ENCODE measurements at places on chromosomes 12 and 14.
A peak's percentile ranks its signal among the peaks of the same experiment; 100 is the strongest.

DNA sequence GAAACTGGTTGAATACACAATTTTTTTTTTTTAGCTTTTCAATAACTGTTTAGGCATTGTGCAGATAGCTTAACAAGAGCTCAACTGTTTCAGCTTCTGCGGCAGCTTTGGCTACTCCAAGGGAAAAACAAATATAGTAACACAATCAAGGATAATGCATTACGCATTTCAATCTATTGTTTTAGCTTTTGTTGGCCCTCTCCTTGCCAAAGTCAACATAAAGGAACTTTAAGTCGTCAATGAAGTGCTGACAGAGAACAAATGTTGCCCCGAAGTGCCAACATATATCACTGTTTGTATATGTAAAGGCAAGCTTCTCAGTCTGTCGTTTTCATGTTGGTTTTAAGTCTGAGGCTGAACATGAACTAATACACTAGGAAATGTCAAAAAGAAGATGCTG, 1087.4 kb upstream of the FLRT2 start:
- DNase-seq = no peak

- no peak for DNase-seq
Observed at GRCh38 chr14:100732766-100733100, 6.0 kb downstream of the DLK1 start.

GRCh38 chr12:20495997-20496396, 127.7 kb downstream of the PDE3A start:
- DNase-seq = no peak

DNA sequence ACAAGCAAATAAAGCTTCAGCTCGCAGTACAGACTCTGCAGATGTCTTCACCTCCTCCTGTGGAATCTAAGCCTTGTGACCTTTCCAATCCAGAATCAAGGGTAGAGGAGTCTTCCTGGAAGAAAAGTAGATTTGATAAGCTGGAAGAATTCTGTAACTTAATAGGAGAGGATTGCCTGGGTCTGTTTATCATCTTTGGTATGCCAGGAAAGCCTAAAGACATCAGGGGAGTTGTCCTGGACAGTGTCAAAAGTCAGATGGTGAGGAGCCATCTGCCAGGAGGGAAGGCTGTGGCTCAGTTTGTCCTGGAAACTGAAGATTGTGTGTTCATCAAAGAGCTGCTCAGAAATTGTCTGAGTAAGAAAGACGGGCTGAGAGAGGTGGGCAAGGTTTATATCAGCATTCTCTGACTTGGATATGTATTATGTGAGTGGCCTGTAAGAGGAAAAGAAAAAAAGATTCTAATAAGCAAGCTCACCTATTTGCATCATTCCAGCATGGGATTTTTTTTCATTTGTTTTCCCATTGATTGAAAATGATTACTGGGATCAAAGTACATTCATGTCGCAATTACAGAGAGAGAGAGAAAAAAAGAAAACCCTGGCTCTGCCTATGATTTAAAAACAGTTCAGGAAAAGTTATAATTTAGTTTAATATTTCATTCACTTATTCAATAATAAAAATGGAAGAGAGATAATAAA, 767 bp downstream of the REP15 start:
- DNase-seq = no peak

GRCh38 chr12:116458492-116458891, 100.7 kb upstream of the MAP1LC3B2 start:
- no peak for DNase-seq

GRCh38 chr12:70609739-70610491, 27.3 kb downstream of the PTPRB start:
- no peak for DNase-seq

DNA sequence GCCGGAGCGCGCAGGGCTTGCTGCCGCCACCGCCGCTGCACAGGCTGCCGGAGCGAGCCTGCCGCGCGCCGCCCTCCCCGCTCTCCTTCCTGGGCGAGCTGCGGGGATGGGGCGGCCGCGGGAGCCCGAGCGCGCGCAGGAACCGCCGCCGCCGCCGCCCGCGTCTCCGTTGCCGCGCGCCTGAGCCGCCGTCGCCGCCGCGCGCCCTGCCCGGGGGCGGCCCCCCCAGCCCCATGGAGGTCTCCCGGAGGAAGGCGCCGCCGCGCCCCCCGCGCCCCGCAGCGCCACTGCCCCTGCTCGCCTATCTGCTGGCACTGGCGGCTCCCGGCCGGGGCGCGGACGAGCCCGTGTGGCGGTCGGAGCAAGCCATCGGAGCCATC, 352 bp downstream of the PLXNC1 start:
- no peak for DNase-seq

DNA sequence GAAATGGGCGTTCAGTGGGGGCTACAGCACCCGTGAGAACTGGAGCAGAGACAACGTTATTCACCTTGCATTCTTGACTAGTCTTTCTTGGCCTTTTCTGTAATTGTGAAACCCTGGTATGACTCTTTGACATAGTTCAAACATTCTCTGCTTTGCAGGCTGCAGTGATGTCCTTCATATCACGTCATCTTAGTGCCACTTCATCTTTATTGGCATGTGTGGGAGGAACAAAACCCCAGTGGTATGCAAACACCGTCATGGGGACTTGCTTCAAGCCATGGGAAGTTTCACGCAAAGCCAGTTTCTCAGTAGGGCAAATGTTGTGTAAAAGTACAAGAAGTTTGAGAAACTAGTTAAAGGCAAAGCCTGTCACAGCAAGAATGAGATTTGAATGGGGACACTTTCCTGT, 20.2 kb upstream of the DUSP16 start:
- no peak for DNase-seq

GRCh38 chr12:946631-947030, 2.9 kb downstream of the RAD52 start:
- no peak for DNase-seq

DNA sequence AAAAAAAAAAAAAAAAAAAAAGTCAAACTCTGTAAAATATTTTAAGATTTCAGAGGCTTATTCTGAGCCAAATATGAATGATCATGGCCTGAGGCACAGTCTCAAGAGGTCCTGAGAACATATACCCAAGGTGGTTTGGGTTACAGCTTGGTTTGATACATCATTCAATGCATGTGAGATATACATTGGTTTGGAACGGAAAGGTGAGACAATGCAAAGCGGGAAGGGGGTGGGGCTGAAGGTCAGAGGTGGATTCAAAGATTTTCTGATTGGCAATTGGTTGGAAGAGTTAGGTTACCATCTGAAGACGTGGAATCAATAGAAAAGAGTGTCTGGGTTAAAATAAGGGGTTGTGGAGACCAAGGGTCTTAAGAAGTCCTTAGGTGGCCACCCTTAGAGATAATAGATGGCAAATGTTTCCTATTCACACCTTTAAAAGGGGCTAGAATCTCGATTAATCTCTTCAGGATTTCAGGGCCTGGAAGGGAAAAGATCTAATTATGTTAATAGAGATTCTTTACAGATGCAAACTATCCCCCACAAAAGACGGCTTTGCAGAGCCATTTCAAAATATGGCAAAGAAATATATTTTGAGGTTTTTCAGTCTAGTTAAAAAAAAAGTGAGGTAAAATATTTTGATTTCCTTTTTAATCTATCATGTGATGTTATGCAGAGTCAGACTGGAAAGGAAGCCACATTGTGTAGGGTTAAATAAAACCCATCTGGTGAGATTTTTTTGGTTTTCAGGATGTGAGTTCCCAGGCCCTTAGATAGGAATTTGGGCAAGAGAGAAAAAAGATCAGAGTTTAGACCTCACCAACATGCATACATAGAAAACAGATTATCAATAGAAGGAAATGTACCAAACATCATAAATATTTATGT, 173.8 kb upstream of the CNOT2 start:
- no peak for DNase-seq

DNA sequence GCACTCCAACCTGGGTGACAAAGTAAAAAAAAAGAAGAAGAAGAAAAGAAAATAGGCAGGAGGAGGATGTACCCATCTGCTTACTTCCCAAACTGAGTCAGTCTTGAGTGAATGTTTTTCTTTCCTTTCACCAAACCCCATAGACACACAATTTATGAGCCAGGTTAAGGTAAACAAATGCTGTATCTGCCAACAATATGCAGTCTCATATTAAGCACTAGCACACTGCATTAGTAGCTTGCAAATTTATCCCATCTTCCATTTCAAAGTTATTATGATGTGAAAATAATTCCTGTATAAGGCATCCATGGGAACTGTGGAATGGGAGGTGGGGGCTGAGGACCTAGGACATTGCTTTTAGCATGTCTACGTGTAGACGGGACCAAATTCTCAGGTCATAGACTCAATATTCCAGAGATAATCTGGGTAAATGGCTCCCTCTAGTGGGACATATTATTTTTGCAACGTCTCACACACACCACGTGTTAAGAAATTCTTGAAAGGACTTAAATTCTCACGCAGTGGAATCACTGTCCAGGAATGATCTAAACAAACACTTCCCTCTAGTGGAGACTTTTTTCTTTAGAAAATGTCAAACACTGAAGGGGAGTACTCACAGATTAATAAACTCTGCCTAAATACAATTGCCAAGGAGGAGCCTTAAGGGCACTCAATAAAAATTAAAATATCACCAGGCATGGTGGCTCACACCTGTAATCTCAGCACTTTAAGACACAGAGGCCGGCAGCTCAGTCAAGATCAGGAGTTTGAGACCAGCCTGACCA, 17.1 kb upstream of the OR10P1 start:
- DNase-seq = peak; percentile 85

GRCh38 chr12:81639196-81639595, 120.0 kb downstream of the PPFIA2 start:
- DNase-seq = no peak

DNA sequence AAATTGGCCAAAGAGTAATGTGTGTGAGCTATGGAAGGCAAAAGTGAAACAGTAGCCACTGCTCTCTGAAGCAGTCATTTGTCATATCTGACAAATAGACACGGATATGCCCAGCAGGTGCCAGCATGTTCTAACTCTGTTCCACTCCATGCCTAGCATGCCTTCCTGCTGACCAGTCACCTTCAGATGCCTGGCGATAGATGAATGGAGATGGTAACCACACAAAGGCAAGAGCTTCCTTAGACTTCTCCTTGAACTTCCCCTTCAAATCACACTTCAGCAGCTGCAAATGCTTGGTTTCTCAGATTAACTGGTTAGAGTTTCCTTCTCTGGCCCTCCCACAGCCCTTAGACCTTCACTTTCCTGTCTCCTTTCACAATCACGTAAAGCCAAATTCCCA, 429.9 kb downstream of the DAD1 start:
- DNase-seq = no peak

- DNase-seq = no peak
Observed at GRCh38 chr14:88866305-88866704, 41.9 kb downstream of the TTC8 start.

DNA sequence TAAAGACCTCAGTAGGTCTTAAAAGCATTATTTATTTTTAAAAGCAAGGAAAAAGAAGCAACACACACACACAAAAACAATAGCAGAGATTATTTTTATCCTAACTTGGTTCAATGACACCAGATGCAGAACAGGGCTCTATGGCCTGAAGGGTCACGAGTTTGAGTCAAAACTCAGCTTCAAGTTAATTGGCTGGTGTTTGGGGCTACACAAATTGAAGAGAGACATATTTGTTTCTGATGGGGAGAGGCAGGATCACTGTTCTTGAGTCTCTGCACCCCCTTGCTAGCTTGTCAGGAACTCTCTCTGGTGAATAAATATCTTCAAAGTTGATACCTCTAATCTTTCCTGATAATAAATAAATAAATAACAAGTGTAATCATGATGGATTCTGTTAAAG, 466.1 kb downstream of the PRKD1 start:
- no peak for DNase-seq

DNA sequence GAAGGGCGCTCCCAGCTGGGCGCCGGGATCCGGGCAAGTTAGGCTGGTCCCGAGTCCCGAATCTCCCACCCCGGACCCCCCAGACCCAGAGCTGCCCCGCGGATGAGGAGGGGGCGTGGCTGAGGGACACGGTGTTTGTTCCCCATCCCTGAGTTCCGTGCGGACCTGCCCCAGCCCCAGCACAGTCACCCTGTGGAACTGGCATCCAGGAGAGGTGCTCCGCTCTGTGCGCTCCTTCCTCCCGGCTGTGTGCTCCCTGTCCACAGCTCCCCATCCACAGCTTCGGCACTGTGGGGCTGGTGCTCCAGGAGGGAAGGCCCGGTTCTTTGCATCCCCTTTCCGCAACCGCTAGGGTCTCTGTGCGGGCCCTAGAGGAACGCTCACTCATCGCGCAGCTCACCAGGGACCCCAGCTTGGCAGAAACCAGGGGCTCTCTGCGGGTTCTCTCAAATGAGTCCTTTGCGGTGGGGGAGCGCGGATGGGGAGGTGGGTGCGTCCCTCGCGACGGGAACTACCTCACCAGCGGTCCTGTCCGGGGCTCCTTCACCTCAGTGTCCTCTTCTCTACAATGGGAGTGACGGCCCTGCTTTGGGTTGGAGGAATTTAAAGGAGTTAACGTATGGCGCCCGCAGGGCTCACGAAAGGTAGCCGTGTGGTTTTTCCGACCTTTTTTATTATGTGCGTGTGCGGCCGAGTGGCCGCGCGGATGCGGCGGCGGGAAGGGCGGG, 845 bp downstream of the TMEM132C start:
- DNase-seq = no peak

DNA sequence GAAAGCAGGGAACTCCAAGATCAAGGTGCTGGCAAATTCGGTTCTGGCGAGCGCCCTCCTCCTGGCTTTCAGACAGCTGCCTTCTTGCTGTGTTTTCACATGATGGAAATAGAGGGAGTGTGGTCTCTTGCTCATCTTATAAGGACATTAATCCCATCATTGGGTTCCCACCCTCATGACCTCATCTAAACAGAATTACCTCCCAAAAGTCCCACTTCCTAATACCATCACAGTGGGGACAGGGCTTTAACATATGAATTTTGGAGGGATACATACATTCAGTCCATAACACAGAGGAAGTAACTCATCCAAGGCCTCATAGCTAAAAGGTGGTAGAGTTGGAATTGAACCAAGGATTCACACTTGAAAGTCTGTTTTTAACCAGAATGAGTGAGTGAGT, 28.6 kb downstream of the DYRK2 start:
- DNase-seq = no peak

DNA sequence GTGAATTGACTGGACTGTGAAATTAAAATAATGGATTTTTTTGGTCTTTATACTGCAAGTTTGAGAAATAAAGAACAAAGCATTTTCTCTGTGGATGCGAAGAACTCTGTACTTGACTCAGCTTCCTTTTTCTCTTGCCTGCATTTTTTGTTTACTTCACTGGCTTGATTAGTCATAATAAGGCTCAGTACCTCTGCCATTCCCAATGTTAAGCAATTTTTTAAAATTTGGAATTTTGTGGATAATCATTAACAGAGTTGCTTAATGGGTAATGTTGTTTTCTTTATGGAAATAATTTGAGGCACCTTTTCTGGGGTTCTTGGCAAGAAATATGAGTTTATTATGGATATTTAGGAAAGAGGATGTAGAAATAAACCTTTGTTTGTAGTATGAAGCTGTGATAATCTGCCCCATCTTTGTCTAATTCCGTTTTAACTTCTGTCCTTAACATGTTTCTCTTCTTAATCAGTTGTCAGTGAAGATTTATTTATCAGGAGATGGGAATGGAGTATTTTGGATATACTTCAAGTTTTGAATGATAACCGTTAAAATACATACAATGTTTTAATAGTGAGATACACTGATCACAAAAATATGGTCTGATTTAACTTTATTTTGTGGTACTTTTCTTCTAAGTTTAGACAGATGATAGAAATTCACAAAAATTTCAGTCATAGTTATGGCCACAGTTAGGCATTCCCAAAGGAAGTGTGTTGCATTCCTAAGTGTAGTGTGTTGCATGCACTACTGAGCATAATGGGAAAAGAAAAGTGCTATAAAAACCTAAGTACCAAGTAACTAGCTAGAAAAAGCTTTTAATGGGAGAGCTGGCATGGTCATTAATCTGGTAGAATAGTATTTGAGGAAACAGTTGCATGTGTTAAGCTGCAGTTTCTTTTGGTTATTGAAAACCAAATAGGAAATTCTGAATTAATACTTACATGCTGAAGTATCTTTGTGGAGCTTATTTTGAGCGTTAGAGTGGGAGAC, 27.7 kb downstream of the WNK1 start:
- DNase-seq = peak; percentile 12

Measured in AML-193 (cell line).